ENCODE measurements at places on chromosomes 2 and 18.

DNA sequence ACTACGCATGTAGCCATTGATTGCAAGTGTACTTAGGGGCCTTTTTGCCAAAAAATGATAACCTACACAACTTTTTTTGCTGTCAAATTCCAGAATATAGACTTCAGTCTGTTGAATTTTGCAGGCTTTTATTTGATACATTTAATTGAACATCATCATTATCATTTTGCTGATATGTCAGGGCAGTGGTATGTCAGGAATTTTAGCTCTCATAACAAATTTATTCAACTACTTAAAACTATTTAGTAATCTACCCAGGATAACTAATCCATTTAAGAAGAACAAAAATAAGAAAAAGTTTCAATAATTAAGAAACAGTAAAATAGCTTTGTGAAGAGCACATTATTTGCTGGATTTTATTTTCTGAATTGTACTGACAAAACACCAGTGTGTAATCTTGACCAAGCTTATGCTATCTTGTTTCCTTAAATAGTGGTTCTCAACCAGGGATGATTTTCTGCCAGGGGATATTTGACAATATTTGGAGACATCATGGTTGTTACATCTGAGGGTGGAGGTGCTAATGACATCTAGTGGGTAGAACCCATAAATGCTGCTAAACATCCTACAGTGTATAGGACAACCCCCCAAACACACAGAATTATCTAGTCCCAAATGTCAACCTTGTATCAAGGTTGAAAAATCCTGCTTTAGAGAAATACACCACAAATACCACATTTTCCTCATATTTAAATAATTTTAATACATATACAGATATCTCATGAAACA lies 12.1 kb upstream of the TTN start:
- no peak for DNase-seq

GRCh38 chr2:96143848-96144480 lies 1.3 kb downstream of the DUSP2 start:
- DNase-seq = peak; percentile 36

- DNase-seq = no peak
These were observed 9.1 kb upstream of the DSG3 start for GRCh38 chr18:31438402-31438801.

GRCh38 chr18:6954501-6954900 lies 163.1 kb downstream of the LAMA1 start:
- no peak for DNase-seq

DNA sequence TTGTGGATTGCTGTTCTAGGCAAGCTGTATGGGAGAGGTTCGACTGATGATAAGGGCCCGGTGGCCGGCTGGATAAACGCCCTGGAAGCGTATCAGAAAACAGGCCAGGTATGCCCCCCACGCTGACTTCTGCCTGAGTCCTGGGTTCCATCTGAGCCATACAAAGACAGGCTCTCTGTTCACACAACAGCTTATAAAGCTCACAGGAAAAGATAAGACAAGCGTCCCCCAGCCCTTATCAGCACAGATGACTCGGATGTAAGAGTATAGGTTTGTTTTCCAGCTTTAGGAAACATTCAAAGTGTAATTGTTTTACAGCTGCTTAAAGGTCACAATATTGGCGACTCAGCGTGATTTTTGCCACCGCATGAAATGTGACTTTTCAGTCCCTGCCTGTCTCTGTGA lies 12.7 kb downstream of the CNDP2 start:
- no peak for DNase-seq

- no peak for DNase-seq
These were observed 40.8 kb downstream of the ATOH8 start for GRCh38 chr2:85794491-85795121.

DNA sequence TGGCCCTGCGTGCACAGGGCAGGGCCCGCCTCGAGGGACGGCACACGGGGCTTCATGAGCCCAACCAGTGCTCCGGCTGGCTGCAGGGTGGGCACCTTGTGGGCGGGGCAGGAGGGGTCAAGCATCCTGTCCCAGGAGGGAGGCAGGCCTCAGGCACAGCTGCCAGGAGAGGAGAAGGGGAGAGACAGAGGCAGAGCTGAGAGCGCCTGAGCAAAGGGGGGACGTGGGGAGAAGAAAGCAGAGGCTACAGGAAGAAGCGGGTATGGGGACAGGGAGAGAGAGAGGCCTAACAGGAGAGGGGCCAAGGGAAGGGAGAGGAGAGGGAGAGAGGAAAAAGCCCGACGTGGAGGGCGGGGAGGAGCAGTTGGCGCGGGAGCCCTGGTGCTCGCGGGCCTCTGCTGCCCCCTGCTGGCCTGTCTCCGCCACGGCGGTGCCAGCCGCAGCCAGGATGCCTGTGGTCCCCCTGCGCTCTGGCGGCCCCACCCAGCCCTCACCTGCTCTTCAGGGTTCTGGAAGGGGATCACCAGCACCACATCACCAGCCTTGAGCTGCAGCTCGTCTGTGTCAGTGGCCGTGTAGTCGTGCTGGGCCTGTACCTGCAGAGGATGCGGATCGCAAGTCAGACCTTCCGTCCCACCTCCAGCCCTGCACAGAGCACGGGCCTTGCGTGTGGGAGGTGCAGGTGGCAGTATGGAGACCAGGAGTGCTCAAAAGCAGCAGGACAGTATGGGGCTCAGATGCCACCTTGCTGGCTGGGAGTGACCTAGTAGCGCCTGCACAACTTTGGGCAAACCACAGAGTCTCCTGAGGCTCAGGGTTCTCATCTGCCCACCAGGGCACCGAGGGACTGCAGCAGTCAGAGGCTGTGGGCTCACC lies 56.8 kb downstream of the BIN1 start:
- peak; percentile 60 for DNase-seq

GRCh38 chr2:223306371-223306770 lies 254.4 kb downstream of the KCNE4 start:
- DNase-seq = no peak

GRCh38 chr18:11283479-11284161 lies 134.3 kb upstream of the PIEZO2 start:
- DNase-seq = no peak

GRCh38 chr2:126222278-126222677 lies 433.7 kb upstream of the GYPC start:
- no peak for DNase-seq

DNA sequence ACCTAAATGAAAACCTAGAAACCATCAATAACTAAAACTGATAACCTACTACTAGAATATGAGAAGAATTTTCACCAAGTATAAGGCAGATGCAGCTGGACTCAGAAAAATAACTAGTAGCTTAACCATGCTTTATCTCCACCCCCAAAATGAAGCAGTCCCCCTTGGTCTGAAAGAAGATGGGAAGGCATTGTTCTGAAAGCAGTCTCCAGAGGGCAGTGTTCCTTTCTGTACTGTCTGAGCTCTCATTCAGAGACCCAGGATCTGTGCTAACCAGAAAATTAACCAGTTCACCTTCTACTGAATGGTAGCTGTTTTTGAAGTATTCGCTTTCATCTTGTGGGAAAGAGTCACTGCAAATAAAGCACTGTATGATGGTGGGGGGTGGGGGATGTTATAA lies 273.0 kb downstream of the PDE11A start:
- no peak for DNase-seq

DNA sequence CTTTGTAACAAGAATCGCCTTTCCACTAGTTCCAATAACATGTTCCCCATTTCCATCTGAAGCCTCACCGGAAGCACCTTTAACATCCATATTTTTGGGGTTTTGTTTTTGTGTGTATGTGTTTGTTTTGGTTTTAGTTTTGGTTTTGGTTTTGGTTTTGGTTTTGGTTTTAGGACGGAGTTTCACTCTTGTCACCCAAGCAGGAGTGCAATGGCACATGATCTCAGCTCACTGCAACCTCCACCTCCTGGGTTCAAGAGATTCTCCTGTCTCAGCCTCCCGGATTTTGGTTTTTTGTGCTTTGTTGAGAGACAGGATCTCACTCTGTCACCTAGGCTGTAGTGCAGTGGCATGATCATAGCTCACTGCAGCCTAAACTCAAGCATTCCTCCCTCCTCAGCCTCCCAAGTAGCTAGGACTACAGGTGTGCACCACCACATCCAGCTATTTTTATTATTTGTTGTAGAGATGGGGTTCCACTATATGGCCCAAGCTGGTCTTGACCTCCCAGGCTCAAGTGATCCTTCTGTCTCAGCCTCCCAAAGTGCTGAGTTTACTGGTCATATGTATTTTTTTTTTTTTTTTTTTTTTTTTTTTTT lies 36.3 kb downstream of the TGOLN2 start:
- DNase-seq = no peak

GRCh38 chr2:173511357-173511756 lies 156.7 kb downstream of the CDCA7 start:
- DNase-seq = no peak

GRCh38 chr2:216292475-216292874 lies 79.8 kb downstream of the MARCHF4 start:
- DNase-seq = no peak

GRCh38 chr2:235320326-235320725 lies 173.5 kb upstream of the AGAP1 start:
- DNase-seq = no peak

DNA sequence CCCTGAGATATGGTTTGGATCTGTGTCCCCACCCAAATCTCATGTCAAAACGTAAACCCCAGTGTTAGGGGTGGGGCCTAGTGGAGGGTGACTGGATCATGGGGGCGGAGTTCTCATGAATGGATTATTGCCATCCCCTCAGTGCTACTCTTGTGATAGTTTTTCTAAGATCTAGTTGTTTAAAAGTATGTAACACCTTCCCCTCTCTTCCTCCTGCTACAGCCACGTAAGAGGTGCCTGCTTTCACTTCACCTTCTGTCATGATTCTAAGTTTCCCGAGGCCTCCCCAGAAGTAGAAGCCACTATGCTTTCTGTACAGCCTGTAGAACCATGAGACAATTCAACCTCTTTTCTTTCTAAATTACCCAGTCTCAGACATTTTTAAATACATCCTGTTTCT lies 16.9 kb downstream of the PUM2 start:
- no peak for DNase-seq

DNA sequence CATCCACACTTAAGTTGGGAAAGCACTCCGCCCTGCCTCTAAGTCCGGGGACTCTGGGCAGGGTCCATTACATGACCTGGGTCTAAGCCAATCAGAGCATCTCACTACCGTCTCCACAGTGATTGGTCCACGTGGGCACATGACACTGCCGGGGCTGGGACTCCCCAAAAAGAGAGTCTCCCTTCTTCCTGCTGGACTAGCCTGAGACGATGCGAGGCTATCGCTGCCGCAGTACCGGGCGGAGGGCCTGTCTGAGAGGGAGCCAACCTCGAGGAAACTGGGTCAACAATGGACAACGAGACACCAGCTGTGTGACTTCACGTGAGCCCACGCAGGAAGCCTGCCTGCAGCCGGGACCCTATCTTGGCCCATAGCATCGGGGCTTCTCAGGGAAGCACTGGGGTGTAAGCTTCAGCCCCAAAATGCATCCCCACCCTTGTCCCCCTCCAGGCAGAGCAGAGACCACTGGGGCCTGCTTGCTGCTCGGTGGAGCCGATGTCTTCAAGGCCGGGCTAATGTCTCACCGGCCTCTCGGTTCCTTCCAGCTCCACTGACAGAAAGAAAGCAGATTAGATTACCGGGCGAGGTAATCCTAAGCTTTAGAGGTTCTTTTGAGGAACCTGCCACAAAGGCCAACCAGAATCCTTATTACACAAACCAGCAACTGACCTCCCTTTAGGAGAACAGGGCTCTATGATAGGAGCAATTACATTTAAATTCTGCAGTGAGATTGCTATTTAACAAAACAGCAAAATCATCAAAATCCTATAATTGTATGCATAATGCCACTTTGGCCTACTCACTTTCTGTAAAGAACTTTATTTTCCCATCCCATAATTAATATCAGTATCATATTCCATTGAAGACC lies 21.3 kb upstream of the COPS8 start:
- no peak for DNase-seq

GRCh38 chr2:82591718-82592117 lies 1867.4 kb downstream of the SUCLG1 start:
- DNase-seq = no peak

GRCh38 chr18:48629730-48630324 lies 91.0 kb downstream of the CTIF start:
- DNase-seq = no peak
